ENCODE measurements at places on chromosomes 5 and 9.

GRCh38 chr9:97506306-97506705 lies 4.8 kb downstream of the TMOD1 start:
- no peak for DNase-seq

DNA sequence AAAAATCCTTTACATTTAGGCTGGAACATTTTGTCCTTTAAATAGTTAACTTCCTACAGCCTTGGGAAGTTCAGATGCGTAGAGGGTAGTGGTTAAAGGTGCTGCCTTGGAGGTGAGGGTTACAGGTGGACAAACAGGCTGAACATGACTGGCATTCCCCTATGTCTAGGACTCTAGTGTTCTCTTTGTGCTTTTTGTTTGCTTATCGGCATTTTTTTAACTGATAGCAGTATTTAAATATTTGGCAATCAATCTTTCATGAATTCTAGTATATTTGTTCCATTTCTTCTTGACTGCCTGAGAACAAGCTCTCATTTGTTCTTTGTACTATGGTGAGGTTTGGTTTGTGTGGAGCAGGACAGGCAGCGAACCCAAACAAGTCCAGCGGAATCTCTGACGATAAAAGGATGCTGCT lies 307.6 kb downstream of the CTNND2 start:
- no peak for DNase-seq

- DNase-seq, result no peak
Observed at GRCh38 chr9:129954868-129955550, 88.0 kb downstream of the FNBP1 start.

- no peak for DNase-seq
Observed at GRCh38 chr5:6427694-6428093, 21.0 kb upstream of the UBE2QL1 start.

DNA sequence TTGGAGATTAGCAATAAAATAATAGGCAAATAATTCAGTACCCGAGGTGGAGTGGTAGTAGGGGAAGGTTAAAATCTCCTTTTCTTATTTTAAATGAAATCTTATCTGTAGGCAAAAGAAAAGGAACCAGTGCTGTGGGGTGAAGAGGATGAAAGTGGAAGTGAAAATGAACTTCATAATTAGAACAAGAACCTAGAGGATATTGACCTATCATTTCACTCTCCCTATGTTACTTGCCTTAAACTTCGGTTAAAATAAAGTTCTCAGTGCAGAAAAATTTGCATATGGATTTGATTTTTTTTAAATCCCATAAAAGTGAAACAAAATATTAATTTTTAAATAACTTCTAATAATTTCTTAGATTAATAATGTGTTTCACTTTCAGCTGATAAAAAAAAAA lies 1094.9 kb upstream of the C9orf72 start:
- no peak for DNase-seq

DNA sequence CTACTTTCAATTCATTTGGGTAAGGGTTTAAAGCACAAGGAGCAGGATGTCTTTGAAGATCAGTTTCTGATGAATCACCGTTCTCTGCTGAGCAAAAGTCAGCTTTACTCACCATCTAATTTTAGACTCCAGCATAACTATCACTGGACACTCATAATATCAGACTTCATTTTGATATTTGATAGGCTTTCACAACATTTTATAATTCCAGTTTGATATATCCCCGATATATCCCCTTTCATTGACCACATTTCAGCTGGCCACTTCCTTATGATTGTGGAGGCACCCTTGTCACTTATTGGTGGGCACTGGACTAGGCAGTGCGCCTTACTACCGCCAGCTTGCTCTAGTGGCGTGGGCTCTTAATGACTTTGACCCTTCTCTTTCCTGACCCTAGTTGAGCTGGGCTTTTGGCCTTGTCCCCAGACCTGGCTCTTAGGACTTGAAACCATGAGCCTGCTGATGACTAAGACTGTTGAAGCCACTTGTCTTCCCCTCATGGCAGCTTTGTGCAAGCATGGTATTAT lies 46.8 kb downstream of the CYSTM1 start:
- DNase-seq, result no peak

Data from stimulated activated CD4-positive, alpha-beta T cell treated with anti-CD3 and anti-CD28 coated beads, Interleukin-15, amount 100 ng/mL, for 1 hour (primary cell).